ENCODE measurements at places on chromosomes 2 and 18.

GRCh38 chr2:68878753-68879152 lies 7.6 kb upstream of the BMP10 start:
- DNase-seq: no peak

GRCh38 chr2:139354518-139354917 lies 574.3 kb upstream of the NXPH2 start:
- no peak for DNase-seq

DNA sequence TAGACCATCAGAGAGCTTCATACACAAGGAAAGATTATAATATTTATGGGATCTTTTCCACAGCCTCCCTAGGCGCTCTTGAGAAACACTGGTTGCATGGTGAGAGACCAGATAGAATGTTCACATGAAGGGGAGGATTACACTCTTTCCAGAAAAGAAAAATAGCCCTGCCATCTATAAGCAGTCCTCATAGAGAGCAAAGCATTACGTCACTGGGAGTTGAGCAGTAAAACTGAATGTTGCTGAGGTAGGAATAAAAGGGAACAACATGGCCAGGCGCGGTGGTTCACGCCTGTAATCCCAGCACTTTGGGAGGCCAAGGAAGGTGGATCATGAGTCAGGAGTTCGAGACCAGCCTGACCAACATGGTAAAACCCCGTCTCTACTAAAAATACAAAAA lies 1934.3 kb downstream of the SUCLG1 start:
- DNase-seq: no peak

- no peak for DNase-seq
Observed at GRCh38 chr2:223003191-223003590, 48.8 kb upstream of the KCNE4 start.

- no peak for DNase-seq
Observed at GRCh38 chr18:46481847-46482245, 175.2 kb downstream of the LOXHD1 start.

GRCh38 chr18:78754311-78755043 lies 225.1 kb upstream of the SALL3 start:
- DNase-seq: no peak

GRCh38 chr2:154439156-154439555 lies 259.3 kb upstream of the KCNJ3 start:
- peak; percentile 11 for DNase-seq

DNA sequence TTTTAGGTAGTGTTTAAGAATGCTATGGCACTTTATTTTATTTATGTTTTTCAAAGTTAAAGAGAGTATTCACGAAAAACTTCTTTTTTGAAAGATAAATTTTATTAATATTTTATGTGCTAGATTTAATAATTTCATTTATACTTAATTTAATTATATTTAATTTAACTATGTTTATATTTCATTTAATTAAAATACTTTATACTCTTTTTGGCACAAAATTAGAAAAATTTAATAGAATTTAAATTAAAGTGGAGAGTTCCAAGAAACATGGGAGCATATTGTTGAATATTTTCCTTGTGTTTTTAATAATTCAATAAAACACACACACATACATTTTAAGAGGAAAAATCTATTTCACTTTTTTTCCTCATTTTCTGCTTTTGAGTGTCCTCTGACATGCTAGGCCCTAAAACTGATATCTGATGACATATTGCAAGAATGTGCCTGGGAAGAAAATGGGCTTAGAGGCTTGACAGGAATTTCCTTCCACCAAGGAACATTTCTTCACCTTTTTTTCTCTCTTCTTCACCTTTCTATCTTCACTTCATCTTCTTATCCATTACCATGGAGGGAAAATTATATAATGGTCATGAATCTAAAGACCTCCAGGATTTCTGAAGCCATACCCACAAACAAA lies 15.4 kb downstream of the ARHGAP28 start:
- DNase-seq: no peak

All from ACHN (cell line).